ENCODE measurements at places on chromosomes 12 and 14.
A peak's percentile ranks its signal among the peaks of the same experiment; 100 is the strongest.

DNA sequence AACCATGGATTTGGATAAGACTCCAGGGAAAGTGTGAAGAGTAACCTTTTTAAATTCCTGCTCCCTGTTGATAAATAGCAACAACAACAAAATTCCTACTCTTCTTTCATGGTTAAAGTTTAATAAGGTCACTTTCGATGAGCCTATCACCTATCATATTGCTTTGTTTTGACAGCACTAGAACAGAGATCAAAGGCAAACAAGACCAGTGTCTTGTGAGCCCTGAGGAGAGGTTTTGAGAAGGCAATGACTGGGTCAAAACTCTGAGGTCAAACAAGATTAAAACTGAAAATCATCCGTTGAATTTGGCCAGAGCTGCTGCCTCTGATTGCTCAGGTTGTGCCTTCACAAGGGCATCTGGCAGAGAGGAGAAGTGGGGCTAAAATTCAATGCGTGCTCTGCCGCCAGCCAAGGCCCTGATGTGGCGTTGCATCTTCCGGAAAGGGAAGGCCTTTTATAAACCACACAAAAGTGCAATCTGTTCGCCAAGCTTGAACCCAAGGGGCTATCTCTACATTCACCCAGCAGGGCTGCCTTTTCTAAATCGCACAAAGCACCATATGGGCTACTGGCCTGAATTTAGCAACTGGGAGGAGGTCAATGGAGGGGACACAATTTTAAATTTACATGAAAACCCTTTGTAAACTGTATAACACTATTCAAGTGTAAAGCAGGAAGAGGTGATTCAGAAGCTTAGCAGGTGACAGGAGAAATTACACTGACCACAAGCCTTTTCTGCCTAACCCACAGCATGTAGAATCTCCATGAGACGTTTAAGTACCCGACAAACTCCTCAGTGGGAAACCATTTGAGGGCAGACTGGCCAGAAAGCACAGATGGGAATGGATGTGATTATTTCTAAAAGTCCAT lies 140.8 kb downstream of the DAD1 start:
- no peak for DNase-seq

DNA sequence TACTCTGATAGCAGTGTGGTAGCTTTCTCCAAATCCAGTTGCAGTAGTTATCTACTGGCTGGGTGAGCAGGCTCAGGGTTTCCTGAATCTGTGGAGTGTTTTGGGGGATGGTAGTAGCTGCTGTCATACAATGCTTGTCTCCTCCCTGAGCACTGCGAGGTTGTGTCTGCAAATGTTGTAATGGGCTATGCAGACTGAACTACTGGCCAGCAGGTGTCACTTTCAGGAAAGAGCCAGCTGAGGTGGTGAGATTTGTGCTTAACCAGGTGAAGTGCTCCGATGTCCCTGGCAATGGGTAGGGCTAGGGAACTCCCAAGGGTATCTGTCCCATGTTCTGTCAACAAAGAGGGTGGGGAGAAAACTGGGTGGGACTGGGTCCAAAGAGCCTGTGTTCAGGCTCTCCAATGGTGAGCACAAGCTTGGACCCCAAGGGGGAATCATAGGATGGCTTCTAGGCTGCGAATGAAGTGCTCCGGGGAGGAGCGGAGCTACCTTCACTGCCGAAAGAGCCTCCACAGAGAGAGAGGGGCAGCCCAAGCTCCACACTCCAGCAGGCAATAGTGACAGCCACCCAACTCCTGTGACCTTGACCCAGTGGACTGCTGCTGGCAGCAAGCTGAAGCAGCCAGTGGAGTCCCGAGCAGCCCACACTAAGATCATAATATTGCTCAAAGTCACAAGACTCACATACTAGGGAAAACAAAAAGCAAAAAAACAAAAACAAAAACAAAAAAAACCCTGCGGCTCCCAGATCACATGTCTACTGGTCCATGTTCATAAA lies 1324.0 kb upstream of the USP15 start:
- peak; percentile 48 for DNase-seq

GRCh38 chr12:95882080-95882479 lies 23.3 kb downstream of the SNRPF start:
- no peak for DNase-seq

DNA sequence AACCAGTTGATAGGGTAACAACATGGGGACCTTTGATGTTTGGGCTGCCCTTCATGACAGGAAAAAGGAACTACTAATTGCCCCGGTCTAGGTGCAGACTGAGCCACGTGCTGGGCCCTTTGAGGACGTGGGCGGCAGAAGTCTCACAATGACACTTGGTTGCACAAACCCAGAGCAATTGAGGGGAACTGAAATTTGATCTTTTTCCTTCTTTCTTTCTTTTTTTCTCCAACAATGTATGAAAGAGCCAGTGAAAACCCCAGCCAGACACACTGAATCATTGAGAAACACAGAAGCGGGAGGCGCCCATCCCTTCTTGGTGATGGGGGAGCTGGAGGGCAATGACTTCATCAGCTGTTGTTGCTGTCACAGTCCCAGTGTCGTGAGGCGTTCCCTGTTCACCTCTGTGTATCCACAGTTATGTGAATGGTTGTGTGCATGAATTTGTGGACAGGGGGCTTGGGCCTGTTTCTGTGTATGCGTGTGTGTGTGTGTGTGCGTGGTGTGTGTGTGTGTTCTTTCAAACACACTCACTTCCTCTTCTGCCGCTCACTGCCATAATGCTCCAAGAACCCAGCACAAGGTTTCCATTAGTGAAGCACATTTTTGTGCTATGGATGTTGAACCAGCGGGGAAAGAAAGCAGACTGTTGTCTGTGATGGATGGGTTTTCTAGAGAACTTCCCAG lies 137.5 kb upstream of the CCND2 start:
- no peak for DNase-seq

DNA sequence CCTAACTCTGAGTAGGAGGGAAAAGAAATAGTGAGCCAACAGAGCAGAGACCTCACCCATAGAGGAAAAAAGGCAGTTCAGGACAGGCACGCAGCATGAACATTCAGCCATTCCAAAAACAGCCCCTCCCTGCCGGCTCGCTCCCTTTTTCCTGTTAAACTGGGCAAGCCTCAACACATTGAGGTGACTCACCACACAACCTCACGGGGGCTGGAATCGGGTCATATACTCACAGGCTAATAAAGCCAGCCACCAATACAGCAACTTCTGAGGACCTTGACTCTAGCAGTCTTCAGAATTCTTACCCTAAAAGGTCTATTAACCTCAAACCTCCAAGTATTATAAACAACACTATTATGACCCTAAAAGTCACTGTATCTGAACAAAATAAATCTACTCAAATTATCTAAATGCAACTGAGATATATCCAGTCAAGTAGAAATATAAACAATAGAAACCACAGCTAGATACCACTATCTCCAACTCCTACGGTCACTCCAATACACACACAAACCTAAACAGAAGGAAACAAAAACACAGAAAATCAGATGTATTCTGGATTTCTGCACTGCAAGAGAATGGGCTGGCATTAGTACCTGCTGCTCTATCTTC lies 6.3 kb downstream of the YBX3 start:
- peak; percentile 53 for DNase-seq

GRCh38 chr12:118436986-118437385 lies 60.6 kb downstream of the SUDS3 start:
- no peak for DNase-seq

GRCh38 chr12:87758271-87758670 lies 270.9 kb downstream of the C12orf50 start:
- no peak for DNase-seq

DNA sequence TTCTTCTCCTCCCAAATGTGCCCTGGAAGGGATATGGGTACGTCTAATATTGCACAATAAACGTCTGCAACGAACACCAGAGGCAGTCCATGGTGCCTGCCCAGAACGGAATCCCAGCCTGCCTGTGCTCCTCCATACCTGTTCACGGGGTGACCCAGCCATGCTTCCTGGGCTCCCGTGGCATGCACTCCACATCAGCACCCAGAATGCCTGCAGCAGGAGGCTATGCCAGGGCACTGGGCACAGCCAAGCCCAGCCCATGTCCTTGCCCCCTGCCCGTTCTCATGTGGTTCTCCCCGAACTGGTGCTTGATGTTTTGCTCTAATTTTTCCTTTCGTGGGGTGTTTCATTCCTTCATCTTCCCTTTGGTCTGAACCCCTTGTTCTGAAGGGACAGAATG lies 404.3 kb downstream of the BCL11B start:
- no peak for DNase-seq

- no peak for DNase-seq
Measured at GRCh38 chr14:65074449-65075150, 27.7 kb downstream of the MAX start.

DNA sequence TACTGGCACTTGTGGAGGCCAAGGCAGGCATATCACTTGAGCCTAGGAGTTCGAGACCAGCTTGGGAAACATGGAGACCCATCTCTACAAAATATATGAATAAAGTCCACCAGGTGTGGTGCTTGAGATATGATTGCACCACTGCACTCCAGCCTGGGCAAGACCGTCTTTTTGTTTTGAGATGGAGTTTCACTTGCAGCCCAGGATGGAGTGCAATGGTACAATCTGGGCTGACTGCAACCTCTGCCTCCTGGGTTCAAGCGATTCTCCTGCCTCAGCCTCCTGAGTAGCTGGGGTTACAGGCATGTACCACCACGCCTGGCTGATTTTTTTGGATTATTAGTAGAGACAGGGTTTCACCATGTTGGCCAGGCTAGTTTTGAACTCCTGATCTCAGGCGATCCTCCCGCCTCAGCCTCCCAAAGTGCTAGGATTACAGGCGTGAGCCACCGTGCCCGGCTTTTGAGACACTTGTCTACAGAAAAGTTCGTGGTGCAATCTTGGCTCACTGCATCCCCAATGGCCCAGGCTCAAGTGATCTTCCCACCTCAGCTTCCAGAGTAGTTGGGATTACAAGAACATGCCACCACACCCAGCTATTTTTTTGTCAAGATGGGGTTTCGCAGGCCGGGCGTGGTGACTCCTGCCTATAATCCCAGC lies 16.3 kb upstream of the ATP5F1B start:
- no peak for DNase-seq

DNA sequence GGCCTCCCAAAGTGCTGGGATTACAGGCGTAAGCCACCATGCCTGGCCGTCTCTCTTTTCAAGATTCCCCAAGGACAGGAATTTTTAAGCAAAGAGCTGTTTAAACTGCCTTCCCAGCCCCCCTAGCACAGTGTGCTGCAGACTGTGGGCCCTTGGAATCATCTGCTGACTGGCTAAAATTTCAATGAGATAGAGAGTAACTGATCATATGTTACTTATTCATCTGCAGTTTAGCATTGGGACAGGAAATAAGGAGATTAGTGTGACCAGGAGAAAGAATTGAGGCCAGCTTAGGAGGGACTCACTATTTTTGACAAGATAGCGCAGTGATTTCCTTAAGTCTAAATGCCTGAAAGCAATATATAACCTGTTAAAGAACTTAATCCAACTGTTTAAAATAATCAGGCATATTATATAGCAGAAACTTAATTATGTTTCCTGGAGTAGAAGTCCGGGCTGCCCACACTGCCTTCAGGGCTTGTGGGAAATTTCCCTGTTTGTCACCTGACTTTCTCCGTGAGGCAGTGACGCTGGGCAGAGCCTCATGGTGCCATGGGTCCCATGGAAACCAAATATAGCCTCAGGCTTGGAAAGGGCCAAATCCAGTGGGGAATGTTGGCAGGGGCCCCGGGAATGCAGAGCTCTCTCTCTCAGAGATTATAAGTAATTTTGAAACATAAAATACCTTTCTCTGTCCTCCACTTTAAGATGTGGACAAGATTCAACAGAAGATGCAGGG lies 22.8 kb upstream of the CEBPE start:
- no peak for DNase-seq

DNA sequence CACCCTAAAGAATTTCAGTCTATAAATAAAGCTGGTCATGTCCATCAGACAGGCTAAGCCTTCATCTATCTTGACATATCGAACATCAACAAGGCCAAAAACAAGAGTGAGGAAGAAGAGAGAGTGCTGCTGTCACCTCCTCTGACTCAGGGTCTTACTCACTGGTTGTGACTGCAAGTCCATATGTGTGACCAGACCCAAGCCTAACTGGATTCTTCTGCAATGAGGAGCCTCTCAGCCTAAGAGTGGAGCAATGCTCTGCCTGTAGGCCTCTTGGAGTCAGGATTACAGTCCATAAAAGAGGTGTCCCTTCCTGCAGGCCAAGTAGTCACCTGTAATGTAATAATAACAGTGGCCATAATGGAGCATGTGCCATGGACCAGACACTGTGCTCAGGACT lies 121.2 kb upstream of the SLC35F4 start:
- DNase-seq: no peak

DNA sequence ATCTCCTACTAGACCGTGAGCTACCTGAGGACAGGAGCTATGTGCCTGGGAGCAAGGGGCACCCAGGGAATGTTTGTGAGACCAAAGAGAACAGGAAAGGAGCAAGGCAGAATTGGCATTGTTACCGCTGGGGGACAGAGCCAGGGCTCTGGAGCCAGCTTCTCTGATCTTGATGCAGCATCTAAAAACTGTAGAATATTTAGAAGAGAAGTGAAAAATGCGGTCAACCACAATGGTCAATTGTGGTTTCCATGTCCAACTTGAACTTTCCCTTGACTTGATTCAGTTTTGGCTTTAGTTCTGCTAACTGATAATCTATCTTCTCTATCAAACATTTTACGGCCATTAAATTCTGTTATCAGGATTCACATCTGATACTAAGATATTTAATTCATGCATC lies 201.2 kb downstream of the ANO4 start:
- DNase-seq: no peak

GRCh38 chr14:24037658-24038037 lies 14.2 kb upstream of the CARMIL3 start:
- DNase-seq: peak; percentile 40
